ENCODE measurements at places on chromosomes 3 and 15.

GRCh38 chr3:168029705-168030104, 66.0 kb downstream of the GOLIM4 start:
- no peak for DNase-seq

DNA sequence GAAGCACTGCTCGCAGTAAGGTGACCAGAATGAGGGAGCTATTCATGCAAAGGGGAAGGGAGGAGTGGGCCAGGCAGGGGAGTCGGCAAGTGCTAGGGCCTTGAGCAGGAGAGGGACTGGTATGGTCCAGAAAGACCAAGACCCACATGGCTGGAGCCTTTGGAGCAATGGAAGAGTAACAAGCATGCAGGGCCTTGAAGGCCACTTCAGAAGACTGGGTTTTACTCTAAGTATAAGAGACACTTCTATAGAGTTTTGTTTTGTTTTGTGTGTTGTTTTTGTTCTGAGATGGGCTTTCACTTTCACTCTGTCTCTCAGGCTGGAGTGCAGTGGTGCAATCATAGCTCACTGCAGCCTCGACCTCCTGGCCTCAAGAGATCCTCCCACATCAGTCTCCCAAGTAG, 42.0 kb downstream of the BFSP2 start:
- no peak for DNase-seq

- no peak for DNase-seq
These were observed 10.5 kb upstream of the SH3GL3 start for GRCh38 chr15:83436513-83437158.

DNA sequence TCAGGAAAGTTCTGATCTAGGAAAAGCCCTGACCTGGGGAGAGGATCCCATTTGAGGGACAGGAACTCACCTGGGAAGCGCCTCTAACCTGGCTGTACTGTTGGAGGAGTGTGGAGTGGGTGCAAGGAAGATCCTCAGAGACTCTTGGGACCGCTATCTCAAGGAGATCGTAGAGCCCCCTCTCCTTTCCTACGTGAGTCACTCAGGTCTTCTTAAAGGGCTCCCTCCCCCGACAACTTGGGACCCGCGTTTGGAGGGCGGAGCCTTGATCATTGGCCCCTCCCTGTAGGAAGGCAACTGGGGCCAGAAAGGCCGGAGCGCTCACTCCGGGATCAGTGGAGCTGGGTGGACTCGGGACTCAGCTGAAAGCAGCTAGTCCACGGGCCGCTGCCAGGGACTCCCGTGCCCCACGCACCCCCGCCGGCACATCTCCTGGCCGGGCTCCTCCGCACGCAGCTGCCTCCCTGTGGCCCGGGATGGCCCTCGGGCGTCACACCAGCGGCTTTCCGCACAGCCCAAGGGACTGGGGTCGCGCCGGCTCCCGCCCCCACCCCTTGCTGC, 520 bp downstream of the SLC26A6 start:
- no peak for DNase-seq

DNA sequence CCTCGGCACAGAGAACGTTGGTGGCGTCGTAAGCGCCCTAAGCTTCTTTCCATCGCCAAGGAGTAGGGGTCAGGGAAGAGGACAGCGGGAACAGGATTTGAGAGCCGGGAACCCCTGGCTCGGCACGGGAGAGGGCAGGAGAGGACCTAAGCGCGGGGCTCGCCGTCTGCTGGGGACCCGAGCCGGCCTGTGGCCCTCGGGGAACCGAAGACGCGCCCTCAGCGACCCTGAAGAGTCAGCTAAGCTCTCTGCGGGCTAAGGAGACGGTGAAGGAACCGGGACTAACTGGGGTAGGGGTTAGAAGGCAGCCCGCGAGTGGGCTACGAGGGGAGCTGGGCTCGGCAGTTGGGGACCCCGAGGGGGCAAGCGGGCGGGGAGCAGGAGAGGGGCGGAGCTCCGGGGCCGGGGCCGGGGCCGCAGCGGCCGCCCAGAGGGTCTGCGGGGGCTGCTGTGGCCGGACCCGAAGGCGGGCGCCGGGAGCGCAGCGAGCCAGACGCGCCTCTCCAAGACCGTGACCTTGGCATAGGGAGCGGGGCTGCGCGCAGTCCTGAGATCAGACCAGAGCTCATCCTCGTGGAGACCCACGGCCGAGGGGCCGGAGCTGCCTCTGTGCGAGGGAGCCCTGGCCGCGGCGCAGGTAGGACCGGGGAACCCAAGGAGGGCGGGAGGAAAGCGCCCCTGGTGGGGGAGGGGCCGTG, 574 bp downstream of the CASR start:
- DNase-seq = no peak

GRCh38 chr3:114320246-114320645, 26.4 kb downstream of the TIGIT start:
- DNase-seq = no peak

DNA sequence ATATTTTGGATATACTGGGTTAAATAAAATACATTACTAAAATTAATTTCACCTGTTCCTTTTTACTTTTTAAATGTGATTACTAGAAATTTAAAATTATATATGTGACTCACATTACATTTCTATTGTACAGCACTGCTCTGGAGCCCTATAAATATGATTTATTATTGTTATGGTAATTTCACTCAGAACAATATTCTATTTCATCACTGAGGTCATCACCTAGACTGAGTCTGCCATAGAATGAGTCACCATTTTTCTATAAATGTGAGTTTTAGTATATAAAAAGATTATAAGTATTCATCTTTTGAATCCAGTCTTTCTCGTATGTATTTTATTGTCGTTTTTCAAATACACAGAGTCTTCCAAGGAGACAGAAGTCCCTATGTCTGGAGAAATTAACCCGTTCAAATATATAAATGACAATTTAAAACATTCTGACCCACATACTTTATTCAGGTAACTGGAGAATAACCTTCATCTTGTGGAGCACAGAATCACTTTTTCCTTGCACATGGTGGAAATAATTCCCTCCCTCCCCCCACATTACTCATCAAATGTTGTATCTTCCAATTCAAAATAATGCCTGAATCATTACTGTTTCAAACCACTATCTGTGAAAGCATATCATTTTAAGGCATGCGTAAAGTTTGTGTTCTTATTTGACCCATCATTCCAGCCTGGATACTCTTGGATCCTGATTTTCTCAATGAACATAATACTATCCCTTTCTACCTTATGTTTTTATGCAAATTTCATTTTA, 30.0 kb downstream of the CHST14 start:
- DNase-seq = no peak

- no peak for DNase-seq
These were observed 2.1 kb downstream of the ABCF3 start for GRCh38 chr3:184188080-184188479.

DNA sequence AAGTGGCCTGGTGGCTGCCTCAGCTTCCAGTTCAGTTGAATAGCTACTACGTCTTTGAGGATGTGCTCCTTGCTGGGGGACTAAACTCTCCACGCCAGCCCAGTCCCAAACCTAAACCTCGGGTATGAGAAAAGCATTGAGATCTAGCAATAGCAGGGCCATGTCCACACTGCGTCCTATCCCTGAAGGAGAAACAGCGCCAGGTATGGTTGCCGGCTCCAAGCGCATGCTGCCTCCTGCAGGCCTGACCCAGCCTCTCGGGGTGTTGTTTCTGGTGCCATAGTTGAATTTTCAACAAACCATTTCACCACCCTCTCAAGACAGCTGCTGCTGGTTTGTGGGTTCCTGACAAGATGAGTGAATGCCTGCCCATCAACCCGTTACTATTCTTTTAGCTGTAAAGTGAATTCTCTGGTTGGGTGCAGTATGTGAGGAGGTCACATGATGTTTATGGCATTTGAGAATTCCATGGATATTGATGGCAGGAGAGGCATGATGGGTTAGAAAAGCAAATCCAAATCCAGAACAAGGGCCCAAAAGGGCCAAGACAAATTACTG, 13.0 kb upstream of the SLC28A1 start:
- DNase-seq = no peak

DNA sequence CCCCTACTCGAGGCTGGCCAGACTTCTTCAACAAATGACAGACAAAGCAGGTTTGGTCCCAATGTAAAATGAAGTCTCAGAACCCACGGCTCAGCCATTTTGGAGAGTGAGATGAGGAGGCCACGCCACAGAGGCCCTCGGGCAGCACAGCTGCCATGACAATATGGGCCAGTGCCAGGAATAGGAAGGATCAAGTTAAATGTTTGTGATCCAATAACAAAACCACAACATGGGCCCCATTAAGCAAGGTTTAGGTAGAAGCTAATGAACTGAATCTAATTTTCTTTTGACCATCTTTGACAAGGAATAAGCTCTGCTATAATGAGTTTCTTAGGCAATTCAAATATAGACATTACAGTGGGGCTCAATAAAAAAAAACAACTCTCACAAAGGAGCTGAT, 52.6 kb downstream of the RFTN1 start:
- no peak for DNase-seq

GRCh38 chr3:123102826-123103225, 36.0 kb downstream of the PDIA5 start:
- no peak for DNase-seq

- no peak for DNase-seq
These were observed 1038.8 kb upstream of the EPHA6 start for GRCh38 chr3:95775486-95776094.

GRCh38 chr3:168096210-168096652, 507 bp upstream of the GOLIM4 start:
- DNase-seq = no peak

DNA sequence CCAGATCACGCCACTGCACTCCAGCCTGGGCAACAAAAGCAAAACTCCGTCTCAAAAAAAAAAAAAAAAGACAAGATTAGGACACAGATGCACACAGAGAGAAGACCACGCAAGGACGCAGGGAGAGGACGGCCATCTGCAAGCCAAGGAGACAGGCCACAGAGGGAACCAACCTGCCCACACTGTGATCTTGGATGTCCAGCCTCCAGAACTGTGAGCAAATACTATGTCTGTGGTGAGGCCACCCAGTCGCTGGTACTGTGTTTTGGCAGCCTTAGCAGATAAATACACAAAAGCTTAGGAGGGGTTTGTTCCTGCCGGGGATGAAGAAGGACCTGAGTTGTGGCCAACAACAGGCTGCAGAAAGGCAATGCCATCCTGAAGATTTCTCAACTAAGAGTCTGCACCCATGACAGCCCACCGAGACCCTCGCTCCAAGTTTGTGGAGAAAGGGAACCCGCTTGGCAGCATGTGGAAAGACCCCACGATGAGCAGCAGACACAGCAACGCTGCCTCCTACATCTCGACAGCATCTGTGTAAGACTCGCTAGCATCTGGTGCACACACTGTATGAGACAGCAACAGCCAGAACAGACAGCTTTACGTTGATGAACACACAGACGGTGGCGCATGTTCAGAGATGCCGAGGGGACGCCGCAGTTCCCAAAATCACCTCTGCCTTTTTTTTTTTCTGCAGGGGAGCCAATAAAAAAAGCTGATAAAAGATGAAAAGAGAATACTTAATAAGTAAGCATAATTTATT, 13.7 kb downstream of the CYFIP1 start:
- no peak for DNase-seq

DNA sequence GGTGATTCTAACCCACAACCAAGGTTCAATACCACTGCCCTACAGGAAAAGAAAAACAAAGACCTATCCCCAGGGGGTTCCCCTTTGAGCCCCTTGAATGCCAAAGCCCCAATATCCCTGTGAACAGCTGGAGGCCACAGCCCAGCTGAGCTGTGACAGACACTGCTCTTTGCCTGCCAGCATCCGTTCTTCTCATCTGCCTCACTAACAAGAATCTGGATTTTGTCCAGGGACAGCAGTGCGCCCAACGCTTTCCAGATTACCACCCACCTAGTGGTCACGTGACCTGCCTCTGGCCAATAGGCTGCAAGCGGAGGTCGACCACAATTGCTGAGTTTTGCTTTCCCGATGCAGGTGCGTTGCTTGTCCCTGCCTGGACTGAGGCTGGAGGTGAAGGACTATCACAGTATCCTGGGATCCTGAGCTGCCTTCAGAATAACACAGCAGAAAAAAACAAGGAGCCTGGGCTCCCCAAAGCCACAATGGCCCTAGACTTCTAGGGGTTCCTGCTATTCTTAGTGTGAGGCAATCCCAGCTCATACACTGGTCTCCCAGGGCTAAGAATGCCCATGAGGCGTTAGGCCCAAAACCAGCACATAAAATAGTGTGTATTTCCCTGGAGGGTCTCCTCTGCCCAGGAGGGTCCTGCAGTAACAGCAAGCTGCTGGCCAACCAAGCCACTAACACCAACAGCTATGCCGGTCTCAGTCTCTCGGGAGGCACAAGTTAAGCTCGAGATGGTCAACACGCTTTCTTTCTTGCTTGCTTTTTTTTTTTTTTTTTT, 13.8 kb downstream of the BDH1 start:
- no peak for DNase-seq

DNA sequence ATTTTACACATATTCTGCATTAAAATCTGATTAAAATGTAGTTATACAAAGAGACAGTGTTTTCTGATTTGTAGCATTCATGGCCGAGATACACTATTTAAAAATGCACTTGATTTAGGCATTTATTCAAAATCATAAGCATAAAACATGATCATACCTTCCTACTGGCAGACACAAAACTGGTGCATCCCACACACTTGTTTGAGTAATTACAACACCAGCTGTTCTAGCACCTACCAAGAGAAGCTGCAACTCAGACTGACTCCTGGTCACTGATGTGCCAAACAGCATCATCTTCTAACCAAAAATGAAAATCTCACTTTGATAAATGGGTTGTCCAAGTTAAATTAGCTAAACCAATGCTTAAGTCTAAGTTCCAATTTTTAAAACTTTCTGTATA, 262.7 kb upstream of the NSMCE3 start:
- no peak for DNase-seq
